ENCODE measurements at places on chromosomes 11 and 22.

GRCh38 chr11:57100638-57101331, 81.0 kb upstream of the LRRC55 start:
- peak; percentile 82 for DNase-seq

- peak; percentile 86 for DNase-seq
Measured at GRCh38 chr11:131691181-131692041, 321.0 kb downstream of the NTM start.

GRCh38 chr11:134119094-134119493, 50.2 kb downstream of the JAM3 start:
- DNase-seq = no peak

DNA sequence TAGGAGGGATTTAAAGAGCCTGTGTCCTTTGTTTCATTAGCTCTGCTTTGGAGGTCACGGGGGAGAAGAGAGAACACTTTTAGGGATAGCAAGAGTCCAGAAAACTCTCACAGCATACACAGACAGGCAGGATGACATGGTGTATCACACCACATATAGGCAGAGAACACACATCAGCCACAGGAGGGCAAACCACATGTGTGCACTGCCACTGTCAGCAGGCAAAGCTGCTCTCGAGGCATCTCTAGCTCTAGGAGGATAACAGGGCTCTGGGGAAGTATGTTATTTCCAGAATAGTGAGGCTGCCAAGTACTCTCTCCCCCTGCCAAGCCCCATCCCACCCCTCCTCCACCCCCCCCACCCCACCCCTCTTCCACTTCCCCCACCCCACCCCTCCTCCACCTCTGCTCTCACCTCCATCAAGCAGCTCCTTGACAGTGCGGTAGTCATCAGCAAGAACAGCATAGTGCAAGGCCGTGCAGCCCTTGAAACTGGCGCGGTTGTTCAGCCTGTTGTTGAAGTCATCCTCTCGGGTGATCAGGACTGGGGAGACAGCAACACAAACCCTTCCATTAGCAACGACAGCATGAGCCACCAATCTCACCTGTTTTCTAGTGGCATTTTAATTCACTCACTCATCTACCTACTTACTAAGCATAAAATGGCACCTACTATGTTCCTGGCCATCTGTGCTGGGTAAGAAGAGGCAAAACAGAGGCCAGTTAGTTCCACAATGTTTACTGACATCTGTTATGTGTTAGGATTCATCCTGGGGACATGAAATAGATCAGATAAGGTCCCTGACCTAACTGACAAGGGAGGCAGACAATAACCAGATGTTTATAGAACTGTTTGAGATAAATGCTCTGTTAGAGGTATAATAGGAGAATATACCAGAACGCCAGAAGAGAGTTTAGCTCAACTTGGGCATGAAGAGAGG, 75.6 kb downstream of the CLPB start:
- no peak for DNase-seq

DNA sequence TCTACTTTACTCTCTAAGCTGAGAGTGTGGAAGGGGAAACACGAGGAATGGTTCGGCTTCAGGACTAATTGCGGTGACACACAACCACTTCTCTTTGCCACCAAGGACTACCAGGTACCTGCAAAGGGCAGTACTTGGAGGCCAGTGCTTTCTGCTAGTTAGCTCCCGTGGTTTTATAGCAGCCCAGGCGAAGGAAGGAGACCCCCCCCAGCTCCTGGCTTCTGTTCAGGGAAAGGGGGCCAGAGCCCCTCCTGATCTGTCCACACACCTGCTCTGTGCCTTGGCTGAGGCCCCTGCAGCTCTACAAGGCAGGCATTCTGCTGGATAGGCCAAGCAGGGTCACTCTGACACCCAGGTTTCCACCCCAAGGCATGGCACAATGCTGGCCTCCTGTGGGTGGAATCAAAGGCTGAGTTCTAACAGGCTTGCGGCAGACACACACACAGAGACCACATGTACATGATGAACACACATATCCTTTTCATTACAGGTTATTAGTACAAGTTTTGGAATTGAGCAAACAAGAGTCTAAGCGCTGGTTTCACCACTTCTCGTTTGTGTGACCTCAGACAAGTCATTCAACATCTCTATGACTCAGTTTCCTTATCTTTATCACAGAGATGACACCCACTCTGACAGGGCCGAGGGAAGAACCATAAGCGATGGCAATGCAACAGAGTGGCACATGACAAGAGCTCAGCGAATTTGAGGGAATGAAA, 7.5 kb downstream of the SERPIND1 start:
- DNase-seq = no peak

DNA sequence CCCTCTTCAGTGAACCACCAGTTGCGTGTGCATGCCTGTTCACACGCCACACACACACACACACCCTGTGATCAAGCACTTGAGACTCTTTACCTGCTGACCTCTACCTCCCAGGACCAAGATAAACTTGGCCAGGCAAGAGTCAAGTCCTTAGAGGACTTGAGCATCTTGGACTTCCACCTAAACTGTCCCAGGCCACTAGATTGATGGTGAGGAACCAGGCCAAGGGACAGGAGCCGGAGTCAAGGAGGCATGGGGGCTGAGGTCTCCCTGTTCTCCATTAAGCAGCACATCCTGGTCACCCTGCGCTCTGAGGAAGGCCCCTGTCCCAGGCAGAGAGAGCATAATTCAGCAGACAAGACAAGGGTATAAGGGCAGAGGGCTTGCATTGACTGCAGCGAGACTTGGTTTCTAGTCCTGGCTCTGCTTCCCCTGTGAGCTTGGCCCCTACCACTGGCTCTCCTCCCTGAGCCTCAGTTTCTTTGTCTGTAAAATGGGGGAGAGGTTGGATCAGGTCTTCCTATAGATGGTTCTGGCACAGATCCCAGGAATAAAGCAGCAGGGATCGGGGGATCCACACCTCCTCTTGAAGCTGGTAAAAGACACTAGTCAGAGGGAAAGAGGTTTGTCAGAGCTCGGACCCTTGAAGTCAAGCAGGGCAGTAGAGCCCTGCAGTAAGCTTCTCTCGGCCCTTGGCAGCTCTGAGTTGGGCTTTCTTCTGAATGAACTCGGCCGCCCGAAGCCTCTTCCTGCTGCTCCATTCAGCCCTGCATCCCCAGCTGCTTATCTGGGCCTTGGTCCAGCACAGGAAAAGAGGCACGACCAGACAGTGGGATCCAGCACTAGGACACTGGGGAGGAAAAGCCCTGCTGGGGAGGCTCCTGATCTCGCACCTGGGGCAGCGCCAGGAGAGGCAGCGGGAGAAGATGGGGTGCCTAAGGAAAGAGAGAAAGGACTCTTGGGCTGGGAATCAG, 2.0 kb downstream of the CREB3L1 start:
- DNase-seq = peak; percentile 69

- no peak for DNase-seq
Measured at GRCh38 chr11:100774132-100774531, 87.0 kb downstream of the ARHGAP42 start.

- no peak for DNase-seq
Measured at GRCh38 chr22:27966168-27967064, 47.4 kb upstream of the PITPNB start.

- no peak for DNase-seq
Measured at GRCh38 chr11:71239581-71239980, 12.8 kb downstream of the SHANK2 start.

DNA sequence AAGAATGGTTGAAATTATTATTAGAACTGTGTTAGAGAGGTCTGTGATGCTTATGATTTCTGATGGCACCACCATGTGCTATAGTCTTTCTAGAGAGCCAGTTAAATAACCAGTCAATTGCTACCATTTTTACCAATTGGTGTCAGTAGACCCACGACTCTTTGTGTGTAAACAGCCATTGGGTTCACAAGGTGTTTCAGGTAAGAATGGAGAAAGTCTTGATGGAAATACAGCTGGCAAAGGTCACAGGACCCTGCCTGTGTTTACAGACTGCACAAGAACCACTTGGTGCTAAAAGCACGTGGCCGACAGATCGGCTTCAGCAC, 30.5 kb upstream of the OR10G7 start:
- no peak for DNase-seq

- peak; percentile 12 for DNase-seq
Measured at GRCh38 chr11:26134481-26135355, 197.2 kb upstream of the ANO3 start.

DNA sequence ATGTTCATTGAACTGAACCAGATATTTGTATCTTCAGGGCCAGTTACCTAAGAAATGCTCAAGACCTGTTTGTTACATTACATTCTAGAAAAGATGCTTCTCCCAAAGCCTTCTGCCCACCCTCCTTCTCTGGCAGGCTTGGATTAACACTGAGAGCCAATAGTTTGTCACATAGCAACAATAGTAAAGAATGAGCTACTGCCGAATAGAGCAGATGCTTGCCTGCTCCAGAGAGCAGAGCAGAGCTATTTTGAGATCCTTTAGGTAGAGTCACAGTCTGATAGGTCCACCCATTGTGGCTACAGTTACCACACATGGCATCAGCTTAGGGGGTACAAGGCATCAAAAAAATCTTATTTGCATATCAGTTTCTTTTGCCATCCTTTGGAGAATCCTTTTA, 13.5 kb upstream of the EP300 start:
- no peak for DNase-seq

DNA sequence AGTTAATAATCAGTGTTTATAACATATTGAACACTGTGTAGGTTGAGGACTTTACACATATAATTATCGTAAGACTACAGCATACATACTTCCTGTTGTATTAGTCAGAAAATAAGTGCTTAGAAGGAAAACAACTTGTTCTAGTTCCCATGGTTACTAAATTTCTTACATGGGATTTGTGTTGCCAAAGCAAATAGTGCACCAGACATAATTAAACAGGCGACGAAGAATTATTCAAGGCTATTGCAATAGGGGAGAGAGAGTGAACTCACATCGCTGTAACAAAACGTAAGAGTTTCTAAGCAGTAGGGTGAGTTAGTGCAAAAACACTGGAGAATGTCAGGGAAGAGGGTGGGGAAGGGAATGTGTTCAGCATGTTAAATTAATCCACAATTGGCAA, 347.8 kb downstream of the CNTN5 start:
- peak; percentile 51 for DNase-seq

DNA sequence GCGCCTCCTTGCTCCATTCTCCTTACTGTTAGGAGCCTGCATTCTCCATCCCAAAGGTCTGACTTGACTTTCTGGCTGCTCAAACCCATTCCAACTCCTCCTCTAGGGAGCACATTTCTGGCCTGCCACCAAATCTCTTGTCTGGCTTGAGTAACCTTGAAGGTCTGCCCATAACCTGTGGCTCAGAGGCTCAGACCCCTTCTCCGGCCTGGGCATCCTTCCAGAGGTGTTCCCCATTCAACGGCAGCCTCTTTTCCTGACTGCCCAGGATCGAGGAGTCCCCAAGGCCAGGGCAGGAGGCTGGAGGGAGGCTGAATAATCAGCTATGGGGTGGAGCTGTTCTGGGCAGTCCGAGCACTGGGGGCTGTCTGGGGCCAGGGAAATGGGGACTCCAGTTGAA, 2.2 kb downstream of the RAD9A start:
- no peak for DNase-seq

- no peak for DNase-seq
Measured at GRCh38 chr11:106021181-106021966, 666 bp downstream of the MSANTD4 start.

DNA sequence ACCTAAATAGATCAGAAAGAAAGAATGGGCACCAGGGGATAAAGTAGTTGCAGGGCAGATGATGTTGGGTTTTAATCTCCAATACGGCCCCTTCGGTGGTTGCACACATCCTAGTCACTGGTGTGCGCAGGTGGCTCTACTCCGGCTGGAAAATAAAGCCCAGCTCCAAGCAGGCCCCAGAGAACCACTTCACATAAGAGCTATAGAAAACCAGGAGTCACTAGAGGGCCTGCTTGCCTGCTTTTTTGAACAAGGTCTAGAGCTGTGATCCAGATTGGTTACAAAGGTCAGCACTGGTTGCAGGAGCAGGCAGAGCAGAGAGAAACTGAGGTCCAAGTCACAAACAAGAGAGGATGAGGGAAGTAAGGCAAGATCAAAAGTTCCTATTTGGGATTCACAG, 41.5 kb upstream of the MS4A8 start:
- peak; percentile 72 for DNase-seq

DNA sequence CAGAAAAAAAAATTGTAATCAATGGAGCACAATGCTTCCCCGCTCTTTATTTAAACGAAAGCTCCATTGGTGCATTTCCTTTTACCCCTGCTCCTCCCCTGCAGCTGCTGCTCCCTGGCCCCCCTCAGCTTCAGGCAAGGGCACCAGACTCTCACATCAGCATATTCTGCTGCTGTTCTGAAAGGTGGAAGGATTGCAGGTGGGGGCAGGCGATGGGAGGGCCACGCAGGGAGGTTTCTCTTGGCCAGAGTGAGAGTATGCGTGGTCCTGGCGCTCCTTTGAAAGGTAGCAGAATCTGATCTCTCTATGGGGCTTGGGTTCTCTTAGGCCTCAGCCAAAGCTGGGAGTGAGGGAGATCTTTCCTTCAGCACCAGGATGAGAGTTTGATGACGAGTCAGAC, 240.9 kb upstream of the CADM1 start:
- no peak for DNase-seq

DNA sequence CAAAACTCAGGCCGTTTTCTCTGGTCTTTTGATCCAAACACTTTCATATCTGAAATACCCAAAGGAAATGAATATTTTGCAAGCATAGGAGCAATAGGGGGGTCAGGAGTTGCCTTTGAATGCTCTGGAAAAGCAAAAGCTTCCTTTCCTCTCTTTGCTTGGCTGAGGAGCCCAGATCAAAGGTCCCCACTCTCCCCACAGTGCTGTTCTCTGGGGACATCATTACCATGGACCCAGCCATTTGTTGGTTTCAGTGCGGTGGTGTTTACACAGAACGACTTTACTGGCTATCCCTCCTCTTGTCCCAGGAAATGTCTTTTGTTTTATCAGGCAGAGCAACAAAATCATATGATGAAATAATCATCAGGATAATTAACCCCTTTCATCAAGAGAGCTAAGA, 1089.1 kb downstream of the TBC1D22A start:
- no peak for DNase-seq

GRCh38 chr11:128565881-128566280, 21.5 kb downstream of the ETS1 start:
- no peak for DNase-seq

DNA sequence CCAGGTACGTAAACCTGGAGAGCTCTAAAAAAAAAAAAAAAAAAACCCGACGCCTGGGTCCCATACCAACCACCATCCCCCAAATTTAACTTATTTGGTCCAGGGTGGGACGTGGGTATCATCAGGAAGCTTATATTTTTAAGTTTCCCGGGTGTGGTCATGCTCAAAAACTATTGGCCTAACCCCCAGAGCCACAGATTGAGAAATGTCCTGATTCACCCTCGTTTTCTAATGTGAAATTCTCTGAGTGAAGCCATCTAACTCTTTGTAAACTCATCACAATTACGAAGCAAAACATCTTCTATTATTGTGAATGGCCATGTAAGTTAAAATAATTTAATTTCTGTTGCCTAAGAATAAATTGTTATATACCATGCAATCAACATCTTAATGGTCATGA, 29.6 kb downstream of the PAK1 start:
- DNase-seq = no peak

GRCh38 chr11:12099132-12099873, 11.1 kb upstream of the MICAL2 start:
- DNase-seq = no peak

Data from COR-L47 (cell line).